ENCODE measurements at places on chromosomes 6 and 20. TPM values are rescaled to one million over a fixed set of nuclear protein-coding genes. Genes with fewer than 3 reads are reported as not detected.

GRCh38 chr6:30981942-30982772 is 1.4 kb upstream of the MUC21 start:
- peak; percentile 81 for DNase-seq

DNA sequence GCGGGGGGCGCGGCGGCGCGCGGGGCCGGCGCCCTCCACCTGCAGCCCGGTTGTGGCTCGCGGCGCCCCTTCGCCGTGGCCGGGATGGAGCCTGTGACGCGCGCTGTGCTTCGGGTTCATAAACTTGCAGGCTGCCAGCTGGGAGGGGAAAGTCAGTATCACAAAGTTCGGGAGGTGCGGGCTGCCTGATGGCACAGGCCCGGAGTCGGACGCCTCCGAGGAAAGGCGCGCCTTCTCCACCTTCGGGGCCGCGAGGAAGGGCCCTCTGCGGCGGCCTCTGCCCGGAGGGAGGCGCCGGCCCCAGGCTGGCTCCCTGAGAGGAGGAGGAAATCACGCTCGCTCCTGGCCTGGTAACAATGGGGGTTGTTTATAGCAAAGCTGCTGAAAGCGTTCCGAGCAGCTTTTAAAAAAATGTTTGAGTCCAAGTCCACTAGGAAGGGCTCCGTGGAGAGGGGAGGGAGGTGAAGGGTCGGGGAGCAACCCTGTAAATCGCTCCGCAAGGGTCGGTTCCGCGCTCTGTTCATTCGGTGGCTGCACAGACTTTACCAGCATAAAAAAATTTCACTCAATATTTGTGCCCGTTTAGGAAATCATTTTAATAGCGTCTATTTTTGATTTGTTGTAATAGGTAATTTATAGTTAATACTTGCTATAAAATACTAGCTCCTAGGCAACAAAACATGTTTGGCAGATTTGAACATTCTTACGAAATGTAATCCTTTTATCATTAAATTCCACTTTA is 1.0 kb downstream of the AFDN start:
- peak; percentile 76 for DNase-seq

Gene HLA-DQB2
- total RNA-seq, result not detected

DNA sequence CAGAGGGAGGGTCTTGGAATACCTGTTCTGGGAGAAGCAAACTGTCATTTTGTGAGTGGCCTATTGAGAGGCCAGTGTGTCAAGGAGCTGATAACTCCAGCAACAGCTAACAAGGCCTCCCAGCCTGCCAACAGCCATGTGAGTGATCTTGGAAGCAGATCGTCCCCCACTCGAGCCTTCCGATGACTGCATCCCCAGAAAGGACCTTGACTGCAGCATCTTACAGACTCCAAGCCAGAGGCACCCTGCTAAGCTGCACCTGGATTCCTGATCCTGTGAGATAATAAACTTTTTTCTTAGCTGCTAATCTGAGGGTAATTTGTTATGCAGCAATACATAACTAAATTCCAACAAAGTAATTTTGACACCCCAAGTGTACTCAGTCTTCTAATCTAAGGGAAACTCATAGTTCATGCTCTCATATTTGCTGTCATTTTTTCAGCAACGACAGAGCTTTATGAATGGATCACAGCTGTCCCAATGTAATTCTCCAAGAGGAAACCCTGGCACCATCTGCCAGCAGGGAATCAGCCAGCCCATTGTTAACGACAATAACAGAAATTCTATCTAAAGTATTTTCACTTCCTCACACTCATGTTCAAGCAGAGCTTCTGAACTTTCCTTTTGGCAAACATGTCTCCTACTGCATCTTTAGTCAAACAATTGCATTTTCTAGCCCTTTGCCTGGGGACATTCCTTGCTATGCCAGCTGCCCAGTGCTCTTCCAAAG is 470.2 kb upstream of the BTBD3 start:
- no peak for DNase-seq

DNA sequence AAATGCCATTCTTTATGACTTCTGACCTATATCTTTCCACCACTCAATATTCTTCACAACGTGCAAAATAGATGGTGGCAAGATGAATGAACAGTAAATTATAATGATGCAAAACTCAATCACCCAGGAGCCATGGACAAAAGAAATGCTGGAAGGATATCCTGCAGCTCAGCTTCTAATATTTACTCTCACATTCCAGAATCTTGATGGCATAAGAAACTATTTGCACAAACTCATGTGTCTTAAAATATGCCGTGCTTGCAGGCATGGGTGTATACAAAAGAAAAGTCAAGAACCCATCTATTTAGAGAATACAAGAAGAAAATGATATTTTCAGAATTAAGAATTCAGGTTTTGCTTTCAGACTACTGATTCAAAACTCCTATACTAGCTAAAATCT is 217.8 kb downstream of the SLC35F1 start:
- no peak for DNase-seq

DNA sequence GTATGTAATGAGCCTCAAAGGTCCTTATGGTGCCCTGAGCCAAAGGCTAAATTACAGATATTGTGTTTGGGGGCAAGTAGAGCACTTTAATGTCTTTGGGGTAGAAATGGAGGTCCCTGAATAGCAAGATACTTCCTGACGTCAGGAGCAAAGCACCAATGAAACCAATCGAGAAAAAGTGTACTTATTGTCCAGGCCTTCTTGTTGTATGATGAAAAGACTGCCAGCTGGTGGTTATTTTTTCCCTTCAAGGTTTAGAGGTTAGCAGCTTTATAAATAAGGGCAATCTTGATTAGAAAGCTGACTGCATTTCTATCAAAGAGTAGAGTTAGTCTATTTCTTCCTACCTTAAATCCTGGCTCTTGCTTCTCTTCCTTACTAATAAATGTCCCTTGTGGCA is 76.1 kb upstream of the HSF2 start:
- DNase-seq, result no peak

GRCh38 chr20:46435146-46435545 is 28.7 kb upstream of the ELMO2 start:
- no peak for DNase-seq
